Osteocyte (in vitro differentiated cells): ENCODE measurements at places on chromosomes 2 and 18. TPM values are rescaled to one million over a fixed set of nuclear protein-coding genes. Genes with fewer than 3 reads are reported as not detected.

DAPL1 gene
- not detected in 2 replicates for total RNA-seq

- H3K27me3 ChIP-seq: no peaks in the 10 kb centered on the region
- H3K4me1 ChIP-seq: peaks cover 6% of the 10 kb centered on the region
- no peak overlapping the region for H3K4me3 ChIP-seq
- no peak for DNase-seq
- H3K36me3 ChIP-seq: peaks cover 3% of the 10 kb centered on the region
These were observed 14.4 kb upstream of the ZFP36L2 start for GRCh38 chr2:43240766-43241150.

DNA sequence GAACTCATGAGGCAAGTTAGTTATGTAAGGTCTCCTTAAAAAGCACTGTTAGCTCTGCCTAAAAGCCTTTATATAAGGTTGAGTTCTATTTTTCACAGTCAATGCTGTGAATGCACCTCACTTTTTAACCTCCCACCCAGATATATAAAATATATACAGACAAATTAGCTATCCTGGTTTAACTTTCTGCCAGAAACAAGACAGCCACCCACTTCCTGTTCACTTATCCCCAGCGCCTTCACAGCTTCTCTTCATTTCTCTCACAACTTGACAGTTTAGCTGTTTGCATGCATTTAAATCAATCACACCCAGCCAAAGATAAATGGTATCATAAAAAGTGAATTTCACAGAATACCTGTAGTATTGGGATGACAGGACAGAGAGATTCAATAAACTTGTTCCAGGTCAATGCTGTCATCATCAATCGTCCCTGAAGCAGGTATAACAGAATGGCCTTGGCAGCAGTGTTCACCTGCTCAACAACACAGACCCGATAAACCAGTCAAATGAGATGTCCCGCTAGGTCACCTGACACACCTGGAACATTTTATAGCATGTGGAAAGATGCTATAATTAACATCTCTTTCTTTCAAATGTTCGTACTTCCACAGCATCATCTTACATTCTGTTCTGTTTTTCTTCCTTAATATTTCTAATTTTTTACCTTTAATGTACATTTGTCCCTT lies 55.7 kb downstream of the RTTN start:
- no peak overlapping the region for H3K4me3 ChIP-seq
- DNase-seq: no peak
- H3K27me3 ChIP-seq: no peaks in the 10 kb centered on the region
- no peaks in the 10 kb centered on the region for H3K36me3 ChIP-seq
- no peak overlapping the region for H3K27ac ChIP-seq
- peaks cover 8% of the 10 kb centered on the region for H3K4me1 ChIP-seq

DNA sequence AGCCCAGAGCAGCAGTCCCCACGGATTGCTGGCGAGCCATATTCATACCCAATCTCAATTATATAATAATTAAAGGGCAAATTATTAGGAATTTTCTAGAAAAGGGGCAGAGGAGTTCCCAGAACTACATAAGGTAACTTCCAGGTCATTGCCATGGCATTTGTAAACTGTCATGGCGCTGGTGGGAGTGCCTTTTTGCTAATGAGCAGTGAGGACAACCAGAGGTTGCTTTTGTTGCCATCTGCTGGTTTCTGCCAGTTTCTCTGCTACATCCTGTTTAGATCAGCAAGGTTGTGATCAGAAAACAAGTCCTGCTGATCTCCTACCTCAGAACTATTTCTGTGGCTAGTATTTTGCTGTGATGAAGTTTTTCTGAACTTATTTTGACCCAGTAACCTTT lies 159.8 kb upstream of the PIEZO2 start:
- no peak overlapping the region for H3K4me3 ChIP-seq
- H3K27ac ChIP-seq: no peak overlapping the region
- H3K36me3 ChIP-seq: peaks cover under 1% of the 10 kb centered on the region
- H3K27me3 ChIP-seq: no peaks in the 10 kb centered on the region
- no peaks in the 10 kb centered on the region for H3K4me1 ChIP-seq

SP100 gene
- 120 and 122 TPM in 2 replicates for total RNA-seq

DNA sequence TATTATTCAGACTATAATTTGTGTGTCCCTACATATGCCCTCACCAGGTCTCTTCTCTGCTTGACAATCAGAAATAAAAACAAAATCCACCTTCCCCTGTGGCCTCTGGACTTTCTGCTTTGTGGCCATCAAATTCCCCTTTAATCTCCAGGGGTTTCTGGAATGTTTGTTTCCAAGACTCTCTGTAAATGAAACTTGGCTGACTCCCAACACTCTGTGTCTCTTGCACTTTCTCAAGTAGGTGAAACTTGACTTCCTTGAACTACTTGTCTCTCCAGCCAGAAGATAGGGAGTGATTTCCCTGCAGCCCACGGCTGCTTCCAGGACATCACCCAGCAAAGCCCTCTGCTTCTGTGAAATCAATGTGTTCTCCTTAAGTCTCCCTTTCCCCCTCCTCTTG lies 54.1 kb upstream of the AQP4 start:
- no peak overlapping the region for H3K27ac ChIP-seq
- H3K4me3 ChIP-seq: no peak overlapping the region
- peaks cover 6% of the 10 kb centered on the region for H3K4me1 ChIP-seq
- H3K27me3 ChIP-seq: peaks cover 9% of the 10 kb centered on the region
- DNase-seq: no peak
- H3K36me3 ChIP-seq: no peaks in the 10 kb centered on the region

SMYD5 gene
- total RNA-seq: 17.1 and 18.7 TPM in 2 replicates

HOXD13 gene
- not detected in 2 replicates for total RNA-seq
